ENCODE measurements at places on chromosomes 13 and 19.

- DNase-seq = no peak
Measured at GRCh38 chr13:110300090-110300815, 6.7 kb downstream of the COL4A1 start.

GRCh38 chr13:46745062-46745461, 51.9 kb downstream of the ESD start:
- DNase-seq = no peak

GRCh38 chr19:16334411-16334810, 9.8 kb downstream of the KLF2 start:
- DNase-seq = no peak

GRCh38 chr19:28422791-28423650, 789.9 kb downstream of the UQCRFS1 start:
- no peak for DNase-seq

DNA sequence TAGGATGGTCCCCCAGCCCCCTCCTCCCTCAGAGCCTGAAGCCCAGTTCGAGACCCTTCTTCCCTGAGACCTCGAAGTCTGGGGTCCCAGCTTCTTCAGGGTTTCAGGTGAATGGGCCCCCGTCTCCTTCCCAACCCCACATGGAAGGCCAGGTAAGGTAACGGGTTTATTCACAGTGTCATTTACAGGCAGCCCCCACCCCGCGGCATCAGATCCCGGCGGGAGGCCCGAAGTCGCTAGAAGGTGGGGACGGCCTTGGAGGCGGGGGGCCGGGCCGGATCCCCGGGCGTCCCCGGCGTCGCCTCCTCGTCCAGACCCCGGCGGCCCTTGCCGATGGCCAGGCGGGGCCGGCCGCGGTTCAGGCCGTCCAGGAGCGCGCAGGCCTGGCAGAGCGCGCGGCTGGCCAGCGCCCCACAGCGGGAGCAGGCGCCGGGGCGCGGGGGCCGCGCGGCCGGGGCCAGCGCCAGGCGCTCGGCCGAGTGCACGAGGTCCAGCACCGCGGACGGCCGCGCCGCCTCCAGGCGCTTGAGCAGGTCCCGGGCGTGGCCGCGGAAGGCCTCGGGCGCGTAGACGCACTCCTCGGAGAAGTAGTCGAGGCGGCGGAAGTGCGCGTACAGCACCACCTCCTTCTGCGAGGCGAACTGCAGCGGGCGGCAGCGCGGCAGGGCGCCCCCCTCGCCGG, 9.7 kb downstream of the CTU1 start:
- DNase-seq = no peak

DNA sequence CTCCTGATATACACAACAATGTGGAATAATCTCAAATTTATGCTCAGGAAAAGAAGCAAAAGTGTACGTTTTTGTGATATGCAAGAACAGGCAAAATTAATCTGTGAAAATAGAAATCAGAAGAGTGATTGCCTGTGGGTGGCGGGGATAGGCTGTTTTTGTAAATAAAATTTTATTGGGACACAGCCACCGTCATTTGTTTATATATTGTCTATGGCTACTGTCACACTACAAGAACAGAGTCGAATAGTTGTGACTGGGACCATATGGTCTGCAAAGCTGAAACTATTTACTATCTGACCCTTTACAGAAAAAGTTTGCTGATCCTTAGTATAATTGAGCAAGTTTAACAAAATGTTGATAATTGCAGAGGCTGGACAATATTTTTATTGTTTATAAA, 269.5 kb upstream of the HTR2A start:
- DNase-seq = no peak

GRCh38 chr13:46324976-46325375, 62.1 kb downstream of the RUBCNL start:
- no peak for DNase-seq

GRCh38 chr13:79936368-79937136, 404.4 kb downstream of the SPRY2 start:
- no peak for DNase-seq

GRCh38 chr13:51167393-51168191, 54.6 kb upstream of the FAM124A start:
- DNase-seq = no peak

DNA sequence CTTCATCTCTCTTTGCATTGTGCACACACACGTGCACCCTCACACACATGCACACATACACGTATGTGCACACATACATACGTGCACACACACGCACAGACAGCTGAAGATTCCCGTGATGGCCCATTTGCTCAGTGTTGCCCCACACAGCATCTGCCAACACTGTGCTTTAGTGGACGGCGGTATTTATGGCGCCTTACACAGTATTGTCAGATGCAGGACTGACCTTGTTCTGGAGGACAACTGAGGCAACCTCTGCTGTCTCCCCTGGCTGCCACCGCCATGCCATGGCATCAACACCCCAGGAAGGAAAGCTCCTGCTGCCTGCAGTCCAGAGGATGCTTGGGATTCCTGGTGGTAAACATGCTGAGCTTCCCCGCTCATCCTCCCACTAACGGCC, 316.4 kb downstream of the TEX29 start:
- no peak for DNase-seq

- DNase-seq = no peak
Measured at GRCh38 chr19:38389957-38390924, 1.7 kb downstream of the SPRED3 start.

GRCh38 chr13:30124131-30124768, 183.1 kb downstream of the KATNAL1 start:
- no peak for DNase-seq

DNA sequence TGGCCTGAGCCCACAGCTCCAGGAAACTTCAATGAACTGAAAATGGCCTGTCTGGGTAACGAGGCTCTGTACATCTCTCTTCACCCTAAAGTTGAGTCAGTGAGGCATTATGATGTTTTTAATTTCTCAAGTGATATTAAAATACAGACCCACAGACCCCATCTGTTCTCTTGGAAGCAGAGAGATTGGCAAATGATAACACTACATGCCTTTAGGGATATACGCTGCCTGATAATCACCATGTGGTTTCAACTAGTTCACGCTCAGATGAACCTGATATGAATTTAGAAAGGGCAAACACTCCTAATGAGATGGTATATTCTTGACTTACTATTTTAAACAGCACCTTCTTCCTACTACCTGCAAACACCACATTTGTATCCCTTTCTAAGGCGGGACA, 127.5 kb downstream of the RFC3 start:
- no peak for DNase-seq

DNA sequence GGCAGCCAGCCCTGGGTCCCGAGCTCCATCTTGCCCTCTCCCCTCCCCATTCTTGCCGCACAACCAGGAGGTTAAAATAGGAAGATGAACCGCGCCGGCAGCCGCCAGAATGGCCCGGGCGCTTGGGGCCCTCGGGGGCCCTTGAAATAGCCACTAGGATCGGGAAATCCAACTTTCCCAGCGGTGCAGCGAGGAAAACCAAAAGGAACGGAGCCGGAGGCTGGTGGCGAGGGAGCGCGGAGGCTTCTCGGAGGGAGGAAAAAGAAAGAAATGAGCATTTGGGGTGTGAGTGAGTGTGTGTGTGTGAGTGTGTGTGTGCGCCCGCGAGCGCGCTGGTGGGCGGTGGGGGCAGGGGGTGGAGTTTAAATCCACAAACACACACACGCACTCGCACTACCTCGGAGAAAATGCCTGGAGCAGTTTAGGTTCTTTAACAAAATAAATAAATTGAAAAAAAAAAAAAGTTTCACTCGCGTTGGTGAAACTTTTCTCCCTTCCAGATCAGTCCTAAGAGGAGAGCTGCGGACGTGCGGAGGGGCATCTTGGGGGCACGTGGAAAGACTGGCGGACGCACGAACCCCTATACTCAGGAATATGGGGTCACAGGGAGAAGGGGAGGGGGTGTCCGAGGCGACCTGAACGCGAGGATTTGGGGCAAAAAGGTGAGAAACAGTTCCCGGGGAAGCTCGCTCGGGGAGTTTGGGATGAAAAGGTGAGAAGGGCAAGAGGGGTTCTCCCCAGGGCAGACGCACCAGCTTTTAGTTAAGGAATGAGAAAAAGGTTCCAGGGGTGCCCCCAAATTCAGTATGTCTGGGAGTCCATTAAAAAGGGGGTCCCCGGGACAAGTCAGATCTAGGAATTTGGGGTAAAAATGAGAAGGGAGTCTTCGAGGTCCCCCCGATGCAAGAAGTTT, 1.3 kb downstream of the RFX2 start:
- DNase-seq = peak; percentile 30

DNA sequence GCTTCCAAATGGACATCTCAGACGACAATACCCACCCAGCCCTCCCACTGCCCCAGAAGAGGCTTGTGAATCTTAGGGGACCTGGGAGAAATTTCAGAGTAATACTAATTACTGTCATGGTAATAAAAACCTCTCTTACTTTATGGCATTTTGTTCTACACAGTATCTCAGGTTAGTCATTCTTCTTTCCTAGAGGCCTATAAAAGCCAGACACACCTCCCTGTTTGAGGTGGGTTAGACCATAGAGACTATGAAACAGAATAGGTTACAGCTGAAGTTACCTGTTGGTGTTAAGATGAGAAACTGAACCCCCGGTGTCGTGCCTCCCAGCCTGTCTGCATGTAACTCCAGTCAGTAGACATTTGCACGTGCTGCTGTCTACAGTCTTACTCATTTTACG, 113.9 kb downstream of the SLC7A1 start:
- DNase-seq = no peak

DNA sequence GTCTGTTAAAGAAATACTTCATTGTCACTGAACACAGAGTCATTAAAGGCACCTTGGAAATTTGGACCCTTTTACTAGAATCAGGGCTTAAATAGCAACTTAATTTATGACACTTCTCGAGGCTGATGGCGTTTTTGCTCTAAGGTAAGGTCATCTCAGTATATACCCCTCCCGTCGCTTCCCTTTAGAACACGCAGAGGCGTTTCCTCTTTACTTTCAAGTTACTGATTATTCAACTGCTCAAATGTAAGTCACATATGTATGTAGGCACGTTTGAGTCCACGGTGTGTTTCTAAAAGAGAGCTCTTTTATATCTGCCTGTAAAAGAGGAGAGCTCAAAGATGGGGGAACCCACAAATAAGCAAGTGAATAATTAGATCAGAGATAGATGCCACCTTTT, 181.5 kb downstream of the TSHZ3 start:
- DNase-seq = no peak

DNA sequence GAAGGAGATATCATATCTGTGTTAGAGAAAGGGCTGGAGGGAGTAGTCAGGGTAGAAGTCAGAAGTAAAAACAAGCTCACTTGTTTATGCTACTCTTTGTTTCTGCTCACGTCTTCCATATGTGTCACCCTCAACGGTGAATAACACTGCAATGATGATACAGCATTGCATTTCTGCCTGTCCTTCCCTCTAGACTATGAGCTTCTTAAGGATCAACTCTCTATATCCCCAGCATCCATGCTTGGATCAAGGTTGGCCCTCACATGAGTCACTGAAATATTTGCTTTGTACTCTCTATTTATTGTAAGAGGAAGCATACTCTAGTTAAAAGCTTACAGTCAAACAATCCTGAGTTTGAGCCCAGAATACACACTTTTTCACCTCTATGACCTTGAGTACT, 406.0 kb downstream of the RFC3 start:
- no peak for DNase-seq

GRCh38 chr19:1003283-1003682, 3.1 kb downstream of the GRIN3B start:
- no peak for DNase-seq

All from activated CD4-positive, alpha-beta T cell treated with anti-CD3 and anti-CD28 coated beads, Interleukin-2, amount 50 U/mL, for 24 hours (primary cell).